NCI-H1105 treated with DMSO at 0.1 percent for 48 hours (cell line): ENCODE measurements at places on chromosomes 6 and 20.

GRCh38 chr6:157107915-157108651 lies 215.2 kb downstream of the TMEM242 start:
- no peak for DNase-seq

- no peak for DNase-seq
Observed at GRCh38 chr6:15730922-15731321, 68.1 kb upstream of the DTNBP1 start.

DNA sequence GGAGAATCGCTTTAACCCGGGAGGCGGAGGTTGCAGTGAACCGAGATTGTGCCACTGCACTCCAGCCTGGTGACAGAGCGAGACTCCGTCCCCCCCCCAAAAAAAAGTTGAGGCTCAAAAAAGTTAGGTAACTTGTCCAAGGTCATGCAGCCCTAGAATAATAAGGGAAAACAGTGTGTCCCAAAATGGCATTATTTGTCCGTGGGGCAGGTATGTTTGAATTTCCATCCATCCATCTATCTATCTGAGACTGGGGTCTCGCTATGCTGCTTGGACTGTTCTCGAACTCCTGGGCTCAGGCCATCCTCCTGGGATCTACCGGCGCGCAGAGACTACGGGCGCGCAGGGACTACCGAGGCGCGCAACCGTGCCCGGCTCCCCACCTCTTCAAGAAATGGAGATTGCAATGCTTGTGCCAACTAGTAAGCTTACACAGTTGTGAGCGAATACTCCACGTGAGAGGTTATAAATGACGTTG lies 374 bp upstream of the ABCC10 start:
- no peak for DNase-seq

GRCh38 chr6:148195511-148195910 lies 147.1 kb upstream of the SASH1 start:
- DNase-seq, result no peak
